Cerebellar nuclear complex (tissue), 1 donor: ENCODE measurements at places on chromosomes 2 and 18.

- no peak for DNase-seq
Observed at GRCh38 chr2:71557321-71557720, 104.0 kb downstream of the DYSF start.

- no peak for DNase-seq
Observed at GRCh38 chr2:425243-425642, 137.4 kb upstream of the ALKAL2 start.

GRCh38 chr18:9521770-9522169 lies 46.5 kb downstream of the RALBP1 start:
- no peak for DNase-seq

DNA sequence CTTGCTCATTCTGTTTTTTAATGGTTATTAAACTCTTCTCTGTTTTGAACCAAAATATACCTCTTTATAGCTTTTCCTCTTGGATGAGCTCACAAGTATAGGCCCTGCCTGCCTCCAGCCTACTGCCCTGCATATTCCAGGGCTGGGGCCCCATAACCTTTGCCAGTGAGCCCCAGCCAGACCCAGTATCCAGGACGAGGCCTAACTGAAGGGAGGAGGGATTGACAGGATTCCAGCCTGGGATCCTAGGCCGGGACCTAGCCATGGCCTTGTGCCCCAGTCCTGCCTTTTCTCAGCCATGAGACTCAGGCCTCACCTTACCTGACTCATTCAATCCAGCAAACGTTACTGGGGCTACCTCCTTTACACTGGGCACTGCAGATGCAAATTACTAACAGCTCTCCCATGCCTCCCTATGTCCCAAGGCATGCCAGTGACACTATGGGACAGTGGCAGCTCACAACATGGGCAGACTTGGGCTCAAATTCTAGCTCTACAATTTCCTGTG lies 159.2 kb downstream of the DDX1 start:
- no peak for DNase-seq

DNA sequence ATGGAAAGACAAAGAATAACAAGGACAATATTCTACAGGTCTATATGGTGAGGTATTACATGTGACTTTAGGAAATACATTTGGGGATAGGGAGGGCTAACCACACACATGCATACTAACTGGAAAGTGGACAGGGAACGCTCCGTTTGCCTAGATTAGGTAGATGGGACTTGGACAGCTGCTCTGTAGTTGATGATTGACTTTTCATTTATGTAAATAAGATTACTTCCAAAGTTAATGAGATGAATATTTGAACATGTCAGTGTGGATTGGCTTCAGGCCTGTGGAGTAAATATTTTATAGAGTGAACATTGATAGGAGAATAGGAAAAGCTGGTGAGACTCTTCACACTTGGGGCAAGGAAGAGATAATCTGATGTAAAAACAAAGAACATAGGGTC lies 142.0 kb downstream of the NCK2 start:
- DNase-seq = no peak
